Liver (tissue), 10 donors: ENCODE measurements at places on chromosomes 5 and 9.

DNA sequence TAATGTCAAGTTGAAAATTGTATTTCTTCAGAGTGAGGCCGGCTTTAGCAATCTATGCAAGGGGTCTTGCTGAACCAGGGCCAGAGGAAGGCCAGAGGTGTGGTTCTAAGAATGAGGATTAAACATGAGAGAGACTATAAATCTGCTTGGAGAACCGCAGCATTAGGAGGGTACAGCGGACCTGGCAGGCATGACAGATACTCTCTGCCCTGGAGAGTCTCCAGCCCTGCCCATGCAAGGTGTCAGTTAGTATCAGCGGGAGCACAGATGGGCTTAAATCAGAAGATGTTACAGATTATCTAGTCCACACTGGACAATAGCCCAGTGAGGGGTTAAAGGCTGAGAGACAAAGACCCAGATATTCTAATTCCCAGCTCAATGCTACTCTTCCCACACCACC lies 11.5 kb upstream of the GPX3 start:
- DNase-seq, result no peak

GRCh38 chr5:43592363-43592762 lies 10.6 kb upstream of the NNT start:
- DNase-seq, result no peak

DNA sequence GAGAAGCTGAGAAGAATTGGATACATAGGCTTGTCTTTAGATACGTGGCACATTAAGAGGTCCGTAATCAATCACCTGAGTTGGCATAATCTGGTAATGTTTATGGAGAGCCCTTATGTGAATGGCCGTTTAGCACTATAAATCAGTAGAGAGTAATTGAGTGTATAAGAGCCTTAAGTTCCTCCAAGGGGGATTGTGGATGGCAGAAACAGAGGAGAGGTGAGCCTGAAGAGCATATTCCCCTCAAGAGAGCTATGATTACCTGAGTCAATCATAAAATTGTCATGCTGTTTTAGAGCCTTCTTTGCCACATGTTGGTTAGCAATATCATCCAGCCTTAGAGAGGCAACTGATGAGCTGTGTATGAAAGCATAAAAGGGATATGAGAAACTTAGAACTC lies 58.8 kb downstream of the FOCAD start:
- DNase-seq, result no peak

DNA sequence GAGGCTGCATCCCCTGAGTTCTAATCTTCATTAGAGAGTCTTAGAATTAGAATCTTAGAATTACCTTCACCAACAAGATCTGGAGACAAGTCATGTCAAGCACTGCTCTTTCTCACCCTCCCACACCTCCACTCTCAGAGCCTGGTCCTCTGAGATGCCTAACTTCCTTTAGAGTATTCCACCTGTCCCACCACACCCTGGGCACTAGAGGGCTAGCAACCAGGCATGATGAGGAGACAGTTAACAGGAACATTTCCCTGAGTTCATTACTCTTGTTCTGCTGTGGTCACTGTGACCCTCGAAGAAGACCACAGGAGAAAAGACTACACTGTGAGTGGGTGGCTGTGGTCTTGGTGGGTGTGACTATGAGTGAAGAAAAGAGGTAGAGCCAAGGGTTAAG lies 25.2 kb upstream of the MAP1B start:
- DNase-seq, result no peak
